ENCODE measurements at places on chromosomes 4 and X. TPM values are rescaled to one million over a fixed set of nuclear protein-coding genes. Genes with fewer than 3 reads are reported as not detected.

DNA sequence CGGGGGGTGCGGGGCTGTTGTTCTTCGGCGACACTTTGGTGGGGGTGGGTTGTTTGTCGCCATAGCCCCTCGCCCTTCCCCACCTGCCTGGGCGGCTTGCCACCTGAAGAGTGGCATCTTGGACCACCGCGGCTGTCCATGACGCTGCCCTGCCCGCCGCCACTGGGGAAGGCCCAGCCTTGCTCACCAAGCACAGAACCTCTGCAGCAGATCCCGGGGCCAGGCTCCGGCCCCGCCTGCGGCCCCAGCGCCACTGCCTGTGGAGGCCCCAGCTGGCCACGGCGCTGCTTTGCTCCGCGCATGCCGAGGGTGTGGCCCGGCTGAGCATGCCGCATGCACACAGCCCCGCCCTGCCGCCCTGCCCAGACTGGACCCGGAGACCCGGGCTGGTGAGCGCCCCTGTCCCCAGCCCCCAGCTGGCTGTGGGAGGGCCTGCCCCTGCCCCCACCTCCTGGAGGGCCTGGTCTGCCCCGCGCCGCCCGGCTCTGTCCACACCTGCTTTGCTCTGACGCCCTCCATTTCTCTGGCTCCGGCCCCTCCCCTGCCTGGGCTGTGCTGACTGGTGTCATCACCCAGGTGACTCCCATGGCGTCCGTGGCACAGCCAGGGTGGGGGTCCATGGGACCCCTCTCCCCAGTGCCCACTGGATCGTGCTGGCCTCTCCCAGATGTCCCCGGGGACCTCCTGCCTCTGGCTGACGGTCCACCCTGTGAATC is 5.3 kb downstream of the NAT8L start:
- DNase-seq: no peak

GRCh38 chr4:160265014-160265413 is 1162.1 kb downstream of the RAPGEF2 start:
- no peak for DNase-seq

GRCh38 chrX:29044423-29045184 is 457.4 kb downstream of the IL1RAPL1 start:
- no peak for DNase-seq

GRCh38 chr4:69759189-69759604 is 1.2 kb downstream of the SULT1B1 start:
- no peak for DNase-seq

DNA sequence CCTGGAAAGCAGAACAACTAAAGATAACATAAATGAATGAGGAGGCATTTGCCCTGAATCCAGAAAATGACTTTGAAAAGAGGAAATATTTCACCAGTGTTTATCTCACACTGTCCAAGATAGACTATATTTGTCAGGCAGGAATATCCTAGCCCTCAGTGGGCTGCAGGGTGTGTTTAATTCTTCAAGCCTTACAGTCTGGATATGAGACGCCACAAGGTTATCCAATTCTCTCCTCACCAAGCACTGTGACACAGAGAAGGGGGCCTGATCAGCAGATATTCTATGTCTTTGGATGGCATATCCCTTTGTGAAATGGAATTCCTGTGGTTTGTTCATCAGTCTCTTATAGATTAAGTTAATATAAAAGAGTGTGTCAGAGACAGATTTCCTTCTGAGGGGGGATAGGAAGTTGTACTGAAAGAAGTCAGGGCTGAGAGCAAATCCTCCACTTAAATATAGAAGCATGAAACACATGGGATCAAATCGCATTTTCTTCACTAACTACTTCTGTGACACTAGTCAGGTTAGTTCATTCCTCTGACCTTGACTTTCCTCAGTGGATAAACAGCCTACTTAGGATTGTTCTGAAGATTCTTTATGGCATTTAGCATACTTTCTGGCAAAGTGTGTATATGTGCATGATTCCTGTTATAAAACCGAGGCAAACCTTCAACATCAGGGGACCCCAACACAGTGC is 6.8 kb upstream of the G3BP2 start:
- DNase-seq: no peak

Gene GDPD2
- not detected for total RNA-seq

DNA sequence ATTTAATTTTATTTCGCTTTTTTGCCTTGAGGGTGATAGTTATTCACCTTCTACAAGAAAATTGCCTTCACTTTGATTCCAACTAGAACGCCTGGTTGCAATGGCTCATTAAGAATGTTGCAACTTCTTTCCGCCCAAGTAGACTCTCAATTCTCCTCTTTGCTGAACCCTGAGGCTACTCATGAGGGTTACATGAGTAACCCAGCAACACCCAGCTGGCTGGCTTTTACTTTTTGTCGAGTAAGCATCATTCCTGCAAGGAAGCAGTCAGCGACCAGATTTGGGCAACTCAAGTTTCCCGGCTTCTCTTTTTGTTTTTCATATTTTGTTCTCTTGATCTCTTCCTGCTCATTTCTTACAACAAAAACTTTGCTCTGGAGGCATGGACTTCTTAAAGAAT is 495.4 kb downstream of the PACRGL start:
- DNase-seq: no peak

GRCh38 chrX:30918480-30918879 is 29.4 kb upstream of the TAB3 start:
- no peak for DNase-seq

DNA sequence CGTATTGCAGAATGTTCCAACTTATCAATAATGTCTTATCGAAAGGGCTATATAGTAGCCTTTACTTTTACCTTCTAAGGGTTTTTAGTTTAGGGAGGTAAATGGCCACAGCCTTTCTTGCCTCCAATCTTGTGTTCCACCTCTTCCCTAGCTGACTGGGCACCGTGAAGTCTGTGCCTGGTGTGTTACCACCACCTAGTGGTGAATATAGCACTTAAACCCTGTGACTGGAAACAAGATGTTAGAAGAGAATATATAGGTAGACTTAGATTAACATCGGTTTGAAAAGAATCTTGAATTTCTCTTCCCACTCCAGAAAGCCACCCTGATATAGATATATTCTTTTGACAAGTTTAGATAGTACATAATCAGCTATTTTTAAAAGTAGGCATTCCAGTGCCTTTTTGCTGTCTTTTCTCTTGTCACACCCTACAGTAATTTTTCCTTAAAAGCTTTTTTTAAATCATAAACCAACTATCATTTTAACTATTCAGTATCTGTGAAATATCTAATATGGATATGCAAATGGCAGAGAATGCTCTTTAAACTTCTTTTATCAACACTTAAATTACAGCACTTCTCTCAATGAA is 27.8 kb upstream of the ADH7 start:
- peak; percentile 61 for DNase-seq

- DNase-seq: no peak
Measured at GRCh38 chr4:78337244-78338020, 214.1 kb upstream of the ANXA3 start.

- no peak for DNase-seq
Measured at GRCh38 chr4:153064571-153064970, 128.4 kb downstream of the FHDC1 start.

DNA sequence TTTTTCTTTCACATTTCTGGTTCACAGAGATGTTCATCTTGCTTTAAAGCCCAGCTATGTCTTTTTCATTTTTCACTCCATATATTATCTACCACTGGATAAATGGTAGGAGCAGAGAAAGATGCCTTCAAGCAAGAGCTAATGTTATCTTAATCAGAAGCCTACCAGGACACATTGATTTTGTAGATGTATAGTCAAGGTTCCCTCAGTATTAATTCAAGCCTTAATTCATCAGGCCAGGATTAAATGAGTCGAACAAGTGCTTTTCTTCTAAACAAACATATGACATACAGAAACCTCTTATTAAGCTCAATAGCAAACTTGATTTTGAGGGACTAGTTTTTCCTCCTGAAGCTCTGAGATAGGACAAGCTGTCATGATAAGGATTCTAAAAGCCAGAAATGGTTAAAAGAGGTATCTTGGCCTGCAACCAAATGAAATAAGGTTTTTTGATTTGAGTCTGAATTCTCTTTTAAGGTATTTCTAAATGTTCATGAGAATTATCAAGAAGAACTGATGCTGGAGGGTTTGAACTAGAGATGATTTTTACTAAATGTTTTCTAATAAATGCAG is 81.7 kb upstream of the FTHL17 start:
- DNase-seq: no peak

DNA sequence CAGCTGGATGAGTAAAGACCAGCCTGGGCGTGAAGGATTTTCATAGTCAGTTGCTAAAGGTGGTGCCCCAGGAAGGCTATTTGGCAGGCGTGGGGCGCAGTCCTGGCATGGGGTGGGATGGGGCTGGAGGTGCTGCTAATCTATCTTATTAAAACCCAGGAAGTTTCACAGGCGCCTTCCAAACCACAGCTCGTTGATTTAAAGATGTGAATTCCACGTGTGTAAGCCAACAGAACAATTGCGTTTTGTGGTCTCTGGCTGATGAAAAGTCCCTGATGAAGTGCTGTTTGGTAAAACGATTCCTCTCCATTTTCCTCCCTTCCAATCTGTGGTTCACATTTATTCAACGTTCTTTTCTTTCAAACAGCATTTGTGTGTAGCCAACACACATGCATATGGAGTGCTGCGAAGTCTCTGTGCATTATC is 105.0 kb downstream of the TBL1X start:
- DNase-seq: peak; percentile 66

- DNase-seq: no peak
Measured at GRCh38 chrX:40855932-40856515, 120.7 kb upstream of the MED14 start.

GRCh38 chr4:153159728-153160221 is 44.5 kb upstream of the TRIM2 start:
- no peak for DNase-seq

Gene HSFX1
- not detected for total RNA-seq

GRCh38 chrX:9942086-9942485 is 25.1 kb upstream of the CLDN34 start:
- DNase-seq: no peak

GRCh38 chr4:109945056-109945455 is 32.4 kb downstream of the EGF start:
- no peak for DNase-seq

Gene ARX
- not detected for total RNA-seq

Gene TLR6
- 6.2 TPM for total RNA-seq

- DNase-seq: peak; percentile 10
Measured at GRCh38 chrX:78517124-78517523, 142.0 kb downstream of the RTL3 start.

GRCh38 chr4:145843148-145843547 is 95.5 kb downstream of the ZNF827 start:
- DNase-seq: no peak

GRCh38 chr4:152535360-152535902 is 461 bp downstream of the FBXW7 start:
- DNase-seq: no peak

Gene CSAG1
- not detected for total RNA-seq

Gene HELT
- total RNA-seq: not detected

DNA sequence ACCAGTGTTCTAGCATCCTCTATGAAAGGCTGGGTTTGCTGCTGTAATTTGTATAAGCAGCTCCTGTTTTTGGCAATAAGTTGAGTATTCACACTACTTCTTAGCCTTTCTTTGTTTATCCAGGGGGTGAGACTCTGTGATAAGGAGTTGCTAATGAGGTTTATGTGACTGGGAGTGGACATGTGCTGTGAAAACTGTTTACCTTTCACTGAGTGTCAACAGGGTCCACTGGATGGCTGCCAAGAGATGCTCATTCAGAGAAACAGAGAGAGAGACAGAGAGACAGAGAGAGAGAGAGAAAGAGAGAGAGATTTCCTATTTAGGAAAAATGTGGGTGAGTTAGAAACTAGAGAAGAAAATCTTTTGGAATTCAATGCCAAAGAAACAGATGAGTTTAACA is 233.9 kb downstream of the CHIC2 start:
- DNase-seq: no peak

DNA sequence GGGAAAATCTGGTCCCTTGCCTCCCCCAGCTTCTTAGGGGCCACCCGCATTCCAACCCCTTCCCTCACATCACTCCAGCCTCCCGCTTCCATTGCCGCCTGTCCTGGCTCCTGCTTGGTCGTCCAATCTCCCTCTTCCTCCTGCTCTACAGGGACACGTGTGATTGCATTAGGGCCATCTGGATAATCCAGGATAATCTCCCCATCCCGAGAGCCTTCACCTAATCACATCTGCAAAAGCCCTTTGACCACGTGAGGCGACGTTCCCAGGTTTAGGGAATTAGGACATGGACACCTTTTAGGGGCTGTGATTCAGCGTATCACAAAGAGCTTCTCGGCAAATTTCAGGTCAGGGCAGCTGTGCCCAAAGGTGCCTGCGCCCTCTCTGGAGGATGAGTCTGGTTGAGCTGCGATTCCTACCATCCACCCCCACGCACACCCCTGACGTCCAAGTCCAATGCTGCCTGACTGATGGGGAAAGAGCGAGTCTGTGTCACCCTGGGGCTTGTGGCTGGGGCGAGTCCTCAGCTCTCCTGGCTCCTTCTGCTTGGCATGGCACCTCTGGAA is 104.6 kb downstream of the PSAPL1 start:
- DNase-seq: no peak

DNA sequence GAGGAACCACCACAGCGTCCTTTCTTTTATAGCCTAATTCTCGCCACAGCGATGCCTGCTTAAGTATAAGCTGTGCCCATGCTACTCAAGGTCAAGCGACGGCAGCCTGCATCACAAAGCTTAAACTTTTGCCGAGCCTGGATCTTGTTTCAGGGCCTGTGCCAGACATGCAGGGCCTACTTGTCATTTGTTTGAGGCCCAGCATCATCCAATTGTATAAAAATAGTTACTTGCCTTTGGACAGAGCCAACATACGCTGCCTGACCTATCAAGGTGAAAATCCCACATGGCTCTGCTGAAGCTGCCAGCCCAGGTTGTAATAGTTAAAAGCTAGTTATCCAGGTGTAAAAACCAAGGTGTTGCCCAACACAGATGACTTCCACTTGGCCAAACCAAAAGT is 107.1 kb downstream of the TMEM131L start:
- DNase-seq: no peak

DNA sequence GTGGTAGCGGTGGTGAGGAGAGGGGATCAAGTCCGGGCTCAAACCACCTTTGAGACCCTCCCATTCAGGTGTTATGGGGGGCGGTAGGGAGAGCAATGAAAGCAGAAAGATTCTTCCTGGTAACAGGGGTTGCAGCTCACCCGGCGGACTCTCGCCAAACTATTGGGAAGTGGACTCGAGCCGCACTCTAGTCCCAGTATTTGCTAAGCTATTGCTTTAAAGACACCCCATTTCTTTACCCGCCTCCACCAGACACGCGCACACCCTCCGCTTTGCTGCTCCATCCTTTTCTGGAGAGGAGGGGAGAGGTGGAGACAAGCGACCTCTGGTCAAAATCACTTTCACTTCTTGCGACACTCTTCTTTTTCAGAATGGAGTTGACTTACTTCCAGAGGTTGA is 625 bp upstream of the GABRA4 start:
- no peak for DNase-seq

Gene AKAP17A
- 20.6 TPM for total RNA-seq

DNA sequence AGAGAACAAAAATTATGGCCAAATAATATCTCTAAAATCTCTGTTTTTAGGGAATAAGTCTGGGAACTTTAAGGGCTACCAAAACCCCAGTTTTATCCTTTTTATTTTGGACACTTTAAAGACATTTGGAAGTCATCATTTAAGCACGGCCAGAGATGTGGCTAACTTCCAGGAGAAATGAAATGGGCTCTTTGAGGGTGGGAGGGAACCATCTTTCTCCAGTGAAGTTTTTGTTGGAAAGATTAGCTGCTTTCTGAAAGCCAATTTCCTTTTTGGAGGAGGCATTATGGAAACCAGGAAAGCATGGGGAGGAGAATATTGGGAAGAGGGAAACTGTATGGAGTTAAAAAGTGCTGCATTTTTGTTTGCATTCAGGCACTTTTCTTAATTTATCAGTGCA is 4.8 kb downstream of the VSIG1 start:
- no peak for DNase-seq

Gene RBMXL3
- total RNA-seq: not detected

Gene CXCL8
- 7.8 TPM for total RNA-seq

Gene RPA4
- total RNA-seq: not detected
